Fibroblast of skin of back (primary cell): ENCODE measurements at places on chromosomes 3 and 15.

- DNase-seq: no peak
These were observed 4.3 kb upstream of the FAM107A start for GRCh38 chr3:58581328-58582091.

DNA sequence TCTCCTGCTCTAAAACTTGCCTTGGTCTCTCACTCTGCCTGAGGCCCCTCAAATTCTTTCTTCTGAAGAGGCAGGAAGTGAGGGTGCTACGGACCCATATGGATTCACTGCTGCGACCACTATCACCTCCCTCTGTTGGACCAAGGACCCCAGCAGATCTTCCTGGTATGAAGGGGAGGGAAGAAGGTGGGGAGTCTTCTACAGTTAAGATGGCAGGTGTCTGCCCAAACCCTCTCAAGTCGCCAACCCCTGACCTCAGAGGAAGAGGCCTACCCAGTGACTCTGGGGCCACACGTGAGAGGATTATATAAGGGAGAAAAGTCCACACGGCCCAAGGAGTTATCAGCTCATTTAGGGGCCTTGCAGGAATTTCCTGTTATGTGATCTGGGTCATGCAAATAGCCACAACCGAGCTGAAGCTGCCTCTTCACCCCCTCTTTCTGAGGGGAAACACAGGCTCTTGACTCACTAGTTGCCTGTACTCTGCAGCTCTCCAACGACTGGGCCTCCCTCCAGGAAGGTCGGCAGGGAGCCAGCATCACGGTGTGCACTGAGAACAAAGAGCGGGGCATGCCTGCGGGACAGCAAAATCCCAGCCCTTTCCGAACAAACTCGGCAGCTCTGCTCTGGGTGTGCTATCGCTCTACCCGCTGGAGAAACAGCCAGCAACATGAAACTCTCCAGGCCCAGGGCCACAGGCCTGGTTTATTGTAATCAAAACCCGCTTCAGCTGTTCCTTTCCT lies 116.0 kb downstream of the XXYLT1 start:
- DNase-seq: peak; percentile 83

DNA sequence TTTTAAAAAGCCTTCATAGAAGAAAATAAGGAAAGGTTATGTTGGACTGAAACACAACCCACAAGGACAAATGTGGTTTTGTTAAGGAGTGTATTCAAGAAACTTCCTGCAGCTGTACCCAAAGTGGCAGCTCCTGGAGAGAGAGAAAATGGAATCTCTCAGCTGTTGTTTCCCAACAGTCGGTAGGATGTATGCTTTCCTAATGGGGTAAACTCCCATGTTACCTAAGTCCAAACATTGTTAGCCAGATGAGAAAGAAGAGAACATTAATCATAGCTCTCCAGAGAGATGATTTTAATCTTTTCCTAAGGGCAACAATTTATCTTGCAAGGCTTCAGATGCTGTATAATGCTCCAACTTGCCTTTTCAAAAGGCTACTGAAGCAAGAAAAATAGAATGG lies 22.6 kb upstream of the TEX9 start:
- DNase-seq: no peak

DNA sequence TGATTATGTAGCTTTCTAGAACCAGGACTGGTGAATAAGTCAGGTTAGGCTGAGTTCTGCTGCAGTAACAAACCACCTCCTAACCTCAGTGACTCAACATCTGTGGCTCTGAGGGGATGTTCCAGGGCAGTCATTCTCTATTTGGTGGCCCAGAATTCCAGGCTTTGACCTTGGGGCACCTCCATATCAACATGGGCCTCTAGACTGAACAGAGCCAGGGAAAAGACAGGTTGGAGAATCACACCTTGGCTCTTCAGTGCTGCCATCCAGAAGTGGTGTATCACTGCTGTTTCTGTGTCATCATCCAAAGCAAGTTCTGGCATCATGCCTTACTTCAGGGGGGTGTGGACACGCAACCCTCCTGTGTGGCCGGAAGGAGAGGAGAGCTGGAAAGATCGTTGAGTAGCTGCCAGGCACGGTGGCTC lies 15.3 kb downstream of the ZBTB47 start:
- no peak for DNase-seq

DNA sequence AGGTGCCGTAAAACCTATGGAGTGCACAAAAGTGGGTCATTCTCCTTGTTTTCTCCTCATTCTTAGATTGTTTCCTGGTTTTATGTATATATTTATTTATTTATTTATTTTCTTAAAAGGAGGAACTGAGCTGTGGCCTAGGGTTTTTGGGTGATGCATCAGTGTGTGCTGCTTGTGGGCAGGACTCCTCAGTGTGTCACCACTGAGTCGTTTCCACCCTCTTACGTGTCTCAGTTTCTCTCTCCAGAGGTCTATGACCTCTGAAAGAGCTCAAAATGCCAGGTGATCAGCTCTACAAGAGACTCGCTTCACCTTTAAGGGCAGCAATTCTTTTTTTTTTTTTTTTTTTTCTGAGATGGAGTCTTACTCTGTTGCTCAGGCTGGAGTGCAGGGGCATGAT lies 72.9 kb downstream of the CD200 start:
- DNase-seq: peak; percentile 15

DNA sequence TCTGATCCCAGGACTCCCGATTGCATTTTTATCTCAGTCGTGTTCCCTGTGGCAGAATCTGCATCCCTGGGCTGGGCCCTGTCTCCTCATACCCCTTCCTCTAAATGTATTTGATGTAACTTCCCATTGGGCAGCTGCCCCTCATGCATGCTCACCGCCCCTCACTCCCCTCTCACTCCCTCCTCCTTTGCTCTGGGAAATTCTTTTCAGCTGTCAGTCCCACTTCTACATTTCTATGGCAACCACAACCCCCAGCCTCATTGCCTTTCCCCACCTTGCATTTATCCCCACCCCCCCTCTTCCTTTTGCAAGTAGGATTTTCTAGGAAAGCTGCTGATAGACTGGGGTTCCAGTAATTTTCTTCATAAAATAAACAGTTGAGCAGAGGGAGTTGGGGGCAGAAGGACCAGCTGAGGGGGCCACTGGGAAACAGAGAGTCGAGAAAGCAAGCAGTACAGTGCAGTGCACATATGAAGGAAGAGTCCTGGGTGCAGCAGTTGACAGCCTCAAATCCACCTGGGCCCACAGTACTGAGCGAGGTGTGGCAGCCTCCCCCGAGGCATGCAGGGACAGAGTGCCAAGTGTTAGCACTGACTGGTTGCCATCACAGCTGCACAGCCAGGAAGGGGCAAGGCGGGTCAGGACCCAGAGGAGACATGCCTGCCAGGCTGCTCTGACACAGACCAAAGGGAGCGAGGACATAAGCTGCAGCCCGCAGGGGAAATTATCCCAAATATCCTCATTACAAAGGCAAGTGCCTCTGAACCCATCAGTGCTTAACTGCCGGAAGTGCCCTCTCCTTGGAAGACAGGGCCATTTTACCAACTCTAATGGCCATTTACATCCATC lies 476.3 kb downstream of the EPHB1 start:
- no peak for DNase-seq

DNA sequence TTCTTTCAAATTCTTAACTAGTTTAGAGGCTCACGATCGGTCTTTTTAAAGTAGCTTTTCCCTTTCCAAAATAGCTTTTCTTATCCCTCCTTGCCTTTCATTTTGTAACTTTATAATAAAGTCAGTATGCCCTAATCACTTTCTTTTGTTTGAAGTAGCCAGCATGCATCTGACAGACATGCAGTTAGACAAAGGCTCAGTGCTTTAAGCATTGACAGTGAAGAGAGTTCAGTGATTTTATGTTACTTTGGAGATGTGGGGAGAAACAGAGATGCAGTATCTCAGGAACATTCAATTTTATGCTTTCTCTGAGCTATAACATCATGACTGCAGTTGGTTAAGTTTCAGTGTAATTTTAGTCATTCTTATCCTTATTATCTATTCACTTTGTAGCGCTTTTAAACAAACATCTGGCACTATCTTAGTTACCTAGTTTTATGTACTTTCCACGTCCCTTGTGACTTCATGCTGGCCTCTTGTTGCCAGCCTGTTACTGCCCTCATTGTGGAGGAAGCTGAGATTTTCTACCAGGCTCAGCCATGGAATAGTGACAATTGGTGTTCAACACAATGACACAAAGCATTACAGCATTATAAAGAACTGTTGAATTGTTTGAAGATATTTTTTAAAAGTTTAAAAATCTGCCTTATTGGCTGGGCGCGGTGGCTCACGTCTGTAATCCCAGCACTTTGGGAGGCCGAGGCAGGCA lies 90.3 kb downstream of the AKAP13 start:
- DNase-seq: no peak

DNA sequence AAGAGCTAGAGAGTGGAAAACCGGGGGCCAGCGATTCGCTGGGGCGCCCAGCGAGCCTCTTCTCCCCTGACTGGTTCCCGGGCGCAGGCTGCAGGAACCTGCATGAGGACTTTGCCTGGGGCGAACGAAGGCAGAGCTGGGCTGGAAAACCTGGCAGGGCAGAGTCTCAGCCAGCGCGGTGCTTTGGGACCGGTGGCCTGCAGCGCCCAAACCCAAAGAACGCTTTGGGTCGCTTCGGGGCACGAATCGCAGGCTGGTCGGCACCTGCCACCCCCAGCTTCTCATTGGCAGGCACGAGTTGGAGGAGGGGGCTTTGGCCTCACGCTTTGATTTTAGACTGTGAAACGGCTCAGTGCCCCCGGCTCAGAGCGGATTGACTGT lies 3.0 kb downstream of the ONECUT1 start:
- DNase-seq: no peak

DNA sequence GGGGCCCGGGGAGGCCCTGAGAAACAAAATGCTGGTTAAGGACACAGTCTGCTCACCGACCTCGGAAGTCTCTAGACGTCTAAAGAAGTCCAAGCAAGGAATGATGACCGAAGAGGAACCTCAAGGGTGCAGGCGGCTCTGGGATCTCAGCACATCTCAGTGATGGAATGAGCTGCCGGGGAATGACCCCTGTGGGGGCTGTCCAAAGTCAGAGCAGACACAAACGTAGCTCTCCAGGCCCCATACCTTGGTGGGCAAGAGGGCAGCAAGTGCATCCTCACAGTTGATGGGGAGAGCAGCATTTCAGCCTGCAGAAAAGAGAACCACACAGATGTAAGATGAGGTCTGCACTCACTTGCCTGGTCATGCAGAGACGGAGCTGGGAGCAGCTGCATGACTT lies 129.1 kb downstream of the IGF1R start:
- no peak for DNase-seq

- DNase-seq: no peak
These were observed 283.9 kb downstream of the MECOM start for GRCh38 chr3:169379496-169380090.

DNA sequence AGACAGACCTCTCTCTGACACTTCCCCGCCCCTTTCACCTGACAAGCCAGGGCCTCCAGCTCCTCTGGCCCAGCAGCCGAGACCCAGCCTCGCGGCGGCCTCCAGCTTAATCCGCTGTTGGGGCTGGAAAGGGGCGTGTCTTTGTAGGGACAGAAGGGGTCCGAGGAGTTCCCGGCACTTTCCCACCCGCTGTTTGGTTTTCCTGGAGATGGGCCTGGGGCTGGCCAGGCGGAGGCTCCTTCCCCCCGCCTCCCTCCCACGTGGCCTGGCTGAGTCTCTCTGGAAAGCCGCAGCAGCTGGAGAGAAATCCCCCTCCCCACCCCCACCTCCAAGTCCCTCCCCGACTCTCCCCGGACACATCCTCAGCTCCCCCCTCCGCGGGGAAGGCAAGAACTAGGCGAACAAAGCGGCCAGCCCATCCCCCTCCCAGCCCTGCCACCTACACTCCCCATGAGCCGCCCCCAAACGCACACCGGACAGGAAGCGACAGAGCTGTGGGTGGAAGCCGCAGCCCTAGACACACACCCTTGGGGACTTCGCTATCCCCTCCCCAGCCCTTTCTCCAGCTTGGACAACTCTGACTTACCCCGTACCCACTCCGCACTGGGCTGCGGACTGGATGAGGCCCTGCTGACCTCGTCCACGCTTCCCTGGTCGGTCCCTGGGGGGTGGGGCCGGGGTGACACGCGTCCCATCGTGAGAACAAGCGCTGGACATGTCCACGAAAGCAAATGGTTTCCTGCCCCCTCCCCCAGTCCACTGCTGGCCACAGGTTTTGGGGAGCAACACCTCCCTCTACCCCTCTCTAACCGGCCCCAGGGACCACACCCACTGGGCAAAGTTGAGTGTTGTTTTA lies 1.2 kb downstream of the IGDCC4 start:
- DNase-seq: peak; percentile 93

DNA sequence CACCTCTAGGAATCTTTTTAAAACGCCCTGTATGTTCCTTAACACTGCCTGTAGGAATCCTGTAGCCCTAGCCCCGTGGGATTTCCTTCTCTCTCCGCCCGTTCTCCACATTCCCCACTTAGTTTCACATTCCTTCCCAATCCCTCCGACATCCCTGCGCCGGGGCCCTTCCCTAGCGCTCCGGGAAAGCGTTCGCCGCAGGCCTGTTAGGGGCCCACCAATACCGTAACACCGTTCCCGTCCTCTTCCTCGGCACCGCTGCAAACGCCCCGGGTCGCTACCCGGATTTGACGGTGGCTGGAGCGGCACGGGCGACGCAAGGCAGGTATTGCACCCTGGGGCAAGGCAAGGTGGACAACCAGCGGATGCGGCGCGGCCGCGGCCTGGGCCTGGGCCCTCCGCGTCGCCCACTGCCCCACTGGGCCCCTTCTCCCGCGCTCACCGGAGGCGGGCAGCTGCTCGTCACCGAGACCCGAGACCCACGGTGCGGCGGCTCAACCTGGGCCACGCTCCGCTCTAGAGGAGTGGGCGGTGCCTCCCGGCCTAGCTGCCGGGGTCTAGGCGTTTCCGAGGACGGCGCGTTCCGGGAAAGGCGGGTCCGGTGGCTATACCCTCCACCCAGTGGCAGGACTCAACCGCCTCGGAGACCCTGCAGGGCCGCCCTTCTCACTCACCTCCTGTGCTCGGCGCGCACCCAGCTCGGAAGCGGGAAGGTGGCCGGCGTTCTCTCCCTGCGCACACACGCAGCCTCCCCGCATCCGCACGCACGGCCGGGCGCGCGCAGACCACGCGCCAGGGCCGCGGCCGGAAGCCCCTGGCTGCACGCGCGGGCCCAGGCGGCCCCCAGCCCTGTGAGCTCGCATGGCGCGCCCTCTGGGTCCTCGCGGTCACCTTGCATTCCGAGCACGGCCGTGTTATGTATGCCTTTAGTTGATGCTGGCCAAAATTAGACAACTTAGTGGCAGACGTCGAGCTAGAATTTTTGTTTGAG lies at the start of gene B3GALNT1:
B3GALNT1 (minus strand) TSS at position 789 of the 991 bp plus-strand sequence. CDS start 18,595 bp downstream, outside the sequence.
- DNase-seq: peak; percentile 83

DNA sequence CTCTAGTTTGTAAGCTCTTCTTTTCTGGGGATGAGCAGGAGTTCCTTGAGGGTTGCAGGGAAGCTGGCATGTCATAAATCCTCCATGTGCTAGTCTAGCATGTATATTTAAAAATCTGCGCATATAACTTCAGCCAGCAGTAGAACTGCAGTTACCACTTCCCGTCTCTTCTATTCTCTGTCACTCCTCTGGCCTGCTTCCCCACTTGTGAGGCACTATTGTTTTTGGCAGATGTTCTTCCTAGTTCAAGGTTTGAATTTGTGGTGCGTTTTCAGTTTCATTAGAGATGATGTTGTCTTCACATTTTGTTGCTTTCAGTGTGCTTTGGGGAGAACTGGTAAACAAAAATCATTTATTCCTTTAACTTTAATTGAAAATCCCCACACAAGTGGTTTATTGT lies 169.1 kb upstream of the ZPLD1 start:
- no peak for DNase-seq

GRCh38 chr3:28467414-28467813 lies 118.8 kb upstream of the AZI2 start:
- DNase-seq: no peak
